ENCODE measurements at places on chromosomes 6 and 20. TPM values are rescaled to one million over a fixed set of nuclear protein-coding genes. Genes with fewer than 3 reads are reported as not detected.
A peak's percentile ranks its signal among the peaks of the same experiment; 100 is the strongest.

SPATA25 gene
- total RNA-seq = 1.2 TPM

COL21A1 gene
- not detected for total RNA-seq

GPX5 gene
- not detected for total RNA-seq

DNA sequence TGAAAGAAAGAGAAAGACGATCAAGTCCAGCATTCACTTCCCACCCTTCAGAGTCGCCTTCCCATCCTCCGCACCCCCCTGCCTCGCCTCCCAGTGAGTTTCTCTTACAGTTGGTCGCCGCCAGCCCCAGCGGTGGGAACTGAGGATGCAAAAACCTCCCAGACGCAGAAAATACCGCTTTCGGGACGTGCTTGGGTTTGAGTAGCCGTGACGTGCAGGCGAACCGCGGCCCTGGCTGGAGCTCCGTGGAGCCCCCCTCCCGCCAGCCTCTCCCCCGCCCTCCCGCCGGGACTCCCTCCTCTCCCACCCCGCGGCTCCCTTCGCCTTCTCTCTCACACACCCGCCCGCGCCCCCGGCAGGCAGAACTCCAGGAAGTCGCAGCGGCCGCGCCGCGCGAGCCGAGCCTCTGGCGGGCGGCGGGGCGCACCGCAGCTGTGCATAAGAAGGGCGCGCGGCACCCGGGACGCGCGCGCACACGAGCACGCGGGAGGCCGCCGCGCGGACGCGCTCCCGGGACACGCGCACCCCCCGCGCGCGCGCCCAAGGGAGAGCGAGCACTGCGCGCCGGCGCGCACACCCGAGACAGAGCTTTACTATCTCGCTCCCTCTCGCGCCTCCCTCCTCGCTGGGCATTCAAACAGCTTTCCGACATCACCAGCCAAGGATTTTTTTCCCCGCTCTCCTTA lies at the start of gene ADGRB3:
Gene ADGRB3, plus strand, starts transcription at position 557 of the 686 bp plus-strand sequence. CDS start 3,394 bp downstream, outside the sequence.
- H3K36me3 ChIP-seq = no peaks in the 10 kb centered on the region
- DNase-seq = peak; percentile 50
- peak within 1 kb of the TSS; percentile 73 for H3K4me3 ChIP-seq

DNA sequence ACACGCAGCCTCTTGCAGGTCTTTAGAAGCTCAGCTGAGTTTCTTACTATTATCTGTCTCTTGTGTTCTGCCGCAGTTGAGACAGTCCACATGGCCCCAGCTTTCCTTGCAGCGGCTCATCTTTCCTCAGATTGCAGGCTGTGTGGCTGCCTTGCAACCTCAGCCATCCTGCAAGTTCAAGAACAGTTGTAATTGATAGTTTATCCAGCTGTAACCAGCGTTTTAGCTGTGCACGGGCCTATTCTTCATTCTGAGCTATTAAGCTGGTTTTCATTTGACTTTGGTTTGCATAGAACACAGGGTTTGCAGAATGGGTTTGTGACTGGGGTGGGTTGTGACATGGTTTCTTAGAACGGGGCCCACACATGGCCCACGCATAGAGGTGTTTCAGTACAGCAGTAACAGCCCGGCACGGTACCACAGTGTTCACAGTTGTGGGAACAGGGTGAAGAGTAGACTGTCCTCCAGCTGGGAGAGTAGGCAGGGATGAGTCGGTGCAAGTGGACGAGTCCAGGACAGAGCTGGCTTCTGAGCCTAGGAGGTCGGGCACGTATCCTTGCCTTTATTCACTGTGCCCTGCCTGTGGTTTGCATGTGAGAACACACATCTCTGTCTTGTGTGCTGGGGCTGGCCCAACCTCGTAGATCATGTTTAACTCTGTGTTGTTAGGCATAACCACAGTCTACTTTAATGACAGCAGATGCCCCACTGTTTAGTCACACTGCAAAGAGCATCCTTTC lies 89.2 kb downstream of the RPP40 start:
- peak; percentile 67 for DNase-seq
- peaks cover 8% of the 10 kb centered on the region for H3K36me3 ChIP-seq
- peaks cover 60% of the 10 kb centered on the region for H3K4me1 ChIP-seq
- H3K27ac ChIP-seq = peak overlapping the region; percentile 87
- no peaks in the 10 kb centered on the region for H3K27me3 ChIP-seq
- H3K4me3 ChIP-seq = peak overlapping the region; percentile 44

GRCh38 chr6:135033238-135033637 lies 21.4 kb downstream of the HBS1L start:
- no peak overlapping the region for H3K4me3 ChIP-seq
- no peak for DNase-seq
- H3K27ac ChIP-seq = no peak overlapping the region
- peaks cover 50% of the 10 kb centered on the region for H3K36me3 ChIP-seq
- peaks cover 30% of the 10 kb centered on the region for H3K4me1 ChIP-seq
